ENCODE measurements at places on chromosomes 4 and X.

GRCh38 chr4:27973056-27973455, 1112.4 kb downstream of the STIM2 start:
- no peak for DNase-seq

DNA sequence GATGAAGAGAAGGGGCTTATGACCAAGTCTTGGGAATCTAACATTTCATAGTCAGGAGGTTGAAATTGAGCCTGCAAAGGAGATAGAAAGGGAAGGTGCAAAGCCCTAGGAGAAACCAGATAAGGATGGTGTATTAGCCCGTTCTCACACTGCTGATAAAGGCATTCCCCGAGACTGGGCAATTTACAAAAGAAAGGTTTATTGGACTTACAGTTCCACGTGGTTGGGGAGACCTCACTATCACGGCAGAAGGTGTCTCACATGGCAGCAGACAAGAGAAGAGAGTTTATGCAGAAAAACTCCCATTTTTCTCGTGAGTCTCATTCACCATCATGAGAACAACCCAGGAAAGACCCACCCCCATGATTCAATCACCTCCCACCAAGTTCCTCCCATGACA, 129.5 kb upstream of the LNX1 start:
- DNase-seq = no peak

- DNase-seq = no peak
Observed at GRCh38 chrX:133530960-133531359, 115.7 kb upstream of the GPC4 start.

- no peak for DNase-seq
Observed at GRCh38 chr4:79831119-79831528, 241.9 kb downstream of the ANTXR2 start.

- no peak for DNase-seq
Observed at GRCh38 chr4:54281054-54281766, 52.1 kb downstream of the PDGFRA start.

DNA sequence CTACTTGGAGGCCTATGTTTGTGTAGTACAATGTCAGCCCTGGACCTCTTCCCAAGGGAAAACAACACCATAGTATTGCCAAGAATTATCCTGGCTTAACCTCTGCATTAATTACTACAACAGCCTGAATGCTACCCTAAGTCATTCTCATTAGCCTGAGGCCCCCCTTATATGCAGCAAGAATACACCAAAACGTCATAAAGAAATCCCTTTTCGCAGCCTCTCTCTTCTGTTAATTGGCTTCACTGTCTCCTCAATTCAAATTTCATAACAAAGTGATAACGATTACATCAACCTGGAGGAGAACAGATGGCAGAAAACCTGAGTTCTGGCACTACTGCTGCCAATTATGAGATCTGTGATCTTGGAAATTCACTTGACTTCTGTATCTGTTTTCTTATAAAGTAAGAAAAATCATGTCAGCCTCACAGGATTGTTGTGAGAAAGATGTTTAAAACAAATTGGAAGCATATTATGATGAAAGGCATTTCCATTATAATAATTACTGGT, 1663.1 kb downstream of the STIM2 start:
- DNase-seq = no peak

GRCh38 chr4:61933527-61933926, 733.4 kb downstream of the ADGRL3 start:
- DNase-seq = no peak

GRCh38 chr4:80196922-80197573, at the start of gene PRDM8:
PRDM8 (plus strand) TSS chr4:80197503; CDS start chr4:80200081, 2,578 bp downstream.
- no peak for DNase-seq

- no peak for DNase-seq
Observed at GRCh38 chr4:153179100-153179499, 25.1 kb upstream of the TRIM2 start.

GRCh38 chr4:107683873-107684272, 36.2 kb downstream of the PAPSS1 start:
- DNase-seq = no peak

DNA sequence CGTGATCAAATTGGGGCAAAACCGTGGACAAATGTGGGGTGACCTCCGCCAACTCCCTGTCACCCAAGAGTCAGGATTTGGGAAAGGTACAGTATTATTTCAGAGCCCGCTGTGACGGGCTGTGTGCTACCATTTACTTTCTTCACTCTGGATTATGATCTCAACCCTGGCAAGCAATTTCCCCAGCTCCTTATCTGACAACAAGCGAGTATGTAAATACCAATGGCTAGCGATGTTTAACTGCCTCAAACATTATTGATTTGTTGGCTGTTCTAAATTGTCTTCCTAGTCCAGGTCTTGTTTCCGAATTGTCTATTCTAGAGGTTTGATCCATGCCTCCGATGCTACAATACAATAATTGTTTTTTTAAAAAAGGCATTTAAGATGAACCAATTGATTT, 17.7 kb upstream of the PITX2 start:
- DNase-seq = no peak

DNA sequence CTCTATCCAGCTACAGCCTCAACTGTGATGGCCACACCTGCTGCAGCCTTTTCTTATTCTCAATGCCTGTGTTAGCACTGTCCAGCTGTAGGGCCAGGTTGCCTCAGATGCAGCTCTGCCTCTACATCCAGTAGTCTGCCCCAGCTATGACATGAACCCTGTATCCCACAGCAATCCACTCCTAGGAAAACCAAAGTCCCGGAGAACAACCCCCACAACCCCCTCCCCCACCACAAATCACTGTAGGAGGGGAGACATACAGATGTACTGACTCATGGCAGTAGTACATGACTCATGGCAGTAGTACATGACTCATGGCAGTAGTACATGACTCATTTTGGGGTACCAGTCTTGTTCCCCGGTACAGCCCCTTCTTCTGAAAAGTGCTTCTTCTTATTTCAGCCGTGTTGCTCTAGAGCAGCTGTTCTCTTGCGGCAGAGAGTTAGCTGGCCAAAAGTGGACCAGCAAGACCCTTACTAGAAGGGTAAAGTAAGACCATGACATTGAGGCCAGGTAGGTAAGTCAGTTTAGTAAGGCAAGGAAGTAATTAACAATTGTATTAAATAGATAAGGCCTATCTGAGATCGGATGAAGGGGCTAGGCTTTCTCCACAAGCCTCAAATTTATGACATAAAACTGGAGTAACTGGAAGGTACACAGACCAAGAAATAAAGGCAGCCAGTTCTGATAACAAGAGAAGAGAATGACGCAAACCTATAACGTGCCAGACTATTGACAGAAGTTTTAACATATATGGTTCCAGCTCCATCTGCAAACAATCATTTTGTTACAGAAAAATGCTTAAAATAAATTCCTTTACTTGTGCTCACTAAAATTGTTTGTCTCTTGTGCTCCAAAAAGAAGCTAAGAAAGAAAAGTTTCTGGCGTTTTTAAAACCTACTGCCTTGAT, 221.4 kb downstream of the TACR3 start:
- DNase-seq = no peak

- DNase-seq = no peak
Observed at GRCh38 chr4:75069493-75070074, 136.7 kb downstream of the PARM1 start.

- DNase-seq = no peak
Observed at GRCh38 chrX:1597345-1598020, 6.1 kb downstream of the AKAP17A start.

GRCh38 chrX:68186552-68187262, 246.6 kb downstream of the OPHN1 start:
- no peak for DNase-seq

DNA sequence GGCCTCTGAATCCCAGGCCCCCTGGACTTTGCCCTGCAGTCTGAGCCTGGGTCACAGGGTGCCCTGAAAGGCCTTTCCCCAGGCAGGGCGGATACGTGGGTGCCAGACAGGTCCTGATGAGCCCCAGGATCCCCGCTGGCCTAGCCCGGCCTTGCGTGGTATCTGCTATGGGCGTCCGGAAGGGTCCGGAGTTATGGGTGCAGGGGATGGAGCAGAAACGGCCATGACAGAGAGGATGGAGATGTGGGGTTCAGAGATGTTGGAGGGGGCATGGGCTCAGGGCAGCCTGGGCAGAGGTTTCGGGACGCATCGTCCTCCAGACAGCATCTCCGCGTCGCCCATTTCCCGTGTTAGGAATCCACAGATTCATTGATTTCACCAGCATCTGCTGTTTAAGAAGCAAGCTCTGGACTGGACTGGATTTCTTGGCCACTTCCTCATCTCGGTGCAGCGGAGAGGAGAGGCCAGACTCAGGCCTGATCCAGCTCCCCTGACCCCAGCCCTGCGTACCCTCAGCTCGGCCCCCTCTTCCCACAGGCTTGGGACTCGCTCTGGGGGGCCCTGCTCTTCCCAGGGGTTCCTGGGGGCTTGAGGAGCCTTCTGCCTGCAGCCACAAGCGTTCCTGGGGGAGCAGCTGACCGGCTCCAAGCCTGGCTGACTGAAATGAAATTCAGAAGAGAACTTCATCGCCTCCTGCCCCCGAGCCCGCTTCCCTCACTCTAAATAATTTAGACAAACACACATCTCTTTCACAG, 86.9 kb upstream of the ADRA2C start:
- no peak for DNase-seq

DNA sequence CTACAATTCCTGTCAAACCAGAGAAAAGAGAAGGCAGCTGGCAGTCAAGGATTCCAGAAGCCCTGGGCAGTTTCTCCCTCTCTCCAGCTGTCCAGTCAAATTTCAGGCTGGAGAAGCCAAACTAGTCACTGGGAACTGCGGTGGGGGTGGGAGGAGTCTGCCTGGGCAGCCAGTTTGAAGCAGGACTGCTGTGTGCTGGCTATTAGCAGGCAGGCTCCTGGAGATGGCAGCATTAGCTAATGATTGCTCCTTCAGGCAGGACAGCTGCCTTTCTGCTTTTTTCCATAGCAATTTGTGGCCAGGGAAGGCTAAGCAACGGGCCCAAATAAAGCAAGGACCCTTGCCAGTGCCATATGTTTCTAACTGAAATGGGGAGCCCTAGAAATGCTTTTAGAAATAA, 44.7 kb upstream of the FGF13 start:
- DNase-seq = no peak

DNA sequence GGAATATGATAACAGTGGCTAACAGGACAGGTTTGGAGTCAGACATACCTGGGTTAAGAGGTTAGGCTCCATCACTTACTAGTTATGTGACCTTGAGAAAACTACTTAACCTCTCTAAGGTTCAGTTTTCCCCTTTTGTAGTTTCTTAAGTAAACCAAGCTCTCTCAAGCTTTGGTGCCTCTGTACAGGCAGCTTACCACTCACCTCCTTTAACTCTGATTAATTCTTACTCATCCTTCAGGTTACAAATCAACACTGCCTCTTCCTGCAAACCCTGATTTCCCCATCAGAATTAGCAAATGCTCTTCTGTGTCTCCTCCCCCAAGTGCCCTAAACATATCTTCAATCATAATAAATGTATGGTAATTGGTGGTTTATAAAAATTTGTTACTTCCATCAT, 3.5 kb upstream of the SERTM2 start:
- no peak for DNase-seq

GRCh38 chr4:29405116-29405515, 1315.1 kb upstream of the PCDH7 start:
- DNase-seq = no peak

GRCh38 chr4:152190907-152191306, 345.0 kb downstream of the FBXW7 start:
- DNase-seq = no peak

GRCh38 chrX:51760657-51761056, 17.4 kb downstream of the GSPT2 start:
- DNase-seq = no peak

DNA sequence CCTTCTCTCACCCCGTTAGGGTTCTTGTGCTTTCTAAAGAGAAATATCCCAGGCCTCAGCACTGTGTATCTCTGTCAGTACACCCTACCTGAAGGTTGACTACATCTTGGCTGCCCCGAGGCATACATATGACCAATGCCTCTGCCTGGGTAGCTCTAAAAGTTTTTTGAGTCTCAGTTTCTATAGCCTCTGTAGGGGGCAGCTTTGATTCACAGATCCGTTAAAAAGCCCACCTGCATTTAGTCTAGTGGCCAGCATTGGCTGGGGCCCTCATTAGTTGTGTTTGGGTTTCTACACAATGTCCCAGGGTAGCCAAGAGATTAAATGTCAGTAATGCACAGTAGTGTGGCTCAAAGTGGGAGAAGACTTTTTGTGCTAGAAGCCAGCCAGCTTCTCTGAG, 151.1 kb downstream of the CFAP299 start:
- no peak for DNase-seq

GRCh38 chrX:130245441-130245840, 23.3 kb downstream of the ZNF280C start:
- no peak for DNase-seq

DNA sequence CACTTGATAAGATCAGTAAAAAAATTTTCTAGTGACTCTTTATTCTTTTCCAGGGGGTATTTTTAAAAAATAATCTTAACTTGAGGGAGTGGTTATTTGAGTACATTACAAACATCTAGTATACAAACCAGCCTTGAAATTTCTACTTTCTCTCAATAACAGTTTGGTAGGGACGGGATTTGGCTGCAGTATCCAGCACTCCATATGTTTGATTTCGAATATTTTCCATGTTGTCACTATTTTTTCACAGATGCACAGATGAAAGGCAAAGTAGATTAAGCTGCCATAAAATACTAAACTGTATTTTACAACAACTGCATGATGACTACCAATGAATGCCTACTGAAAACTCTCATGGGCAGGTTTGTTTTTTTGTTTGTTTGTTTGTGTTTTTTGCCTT, 225.0 kb downstream of the COX7B2 start:
- no peak for DNase-seq

Data from stimulated activated CD8-positive, alpha-beta memory T cell treated with anti-CD3 and anti-CD28 coated beads, Interleukin-2, amount 100 ng/mL, for 1 hour (primary cell).